Kidney (tissue), 22 donors: ENCODE measurements at places on chromosomes 3 and 15. TPM values are rescaled to one million over a fixed set of nuclear protein-coding genes. Genes with fewer than 3 reads are reported as not detected.

KLHL40 gene
- not detected for total RNA-seq

CSTA gene
- total RNA-seq = 4.6 TPM

CHRNB4 gene
- total RNA-seq = 0.13 TPM

RHCG gene
- total RNA-seq = 1.5 TPM

STRIT1 gene
- not detected for total RNA-seq

TP63 gene
- 1.1 TPM for total RNA-seq

ST3GAL6 gene
- 10.7 TPM for total RNA-seq

GRCh38 chr15:59924812-59925522 lies 79.1 kb upstream of the FOXB1 start:
- no peak for DNase-seq

DNA sequence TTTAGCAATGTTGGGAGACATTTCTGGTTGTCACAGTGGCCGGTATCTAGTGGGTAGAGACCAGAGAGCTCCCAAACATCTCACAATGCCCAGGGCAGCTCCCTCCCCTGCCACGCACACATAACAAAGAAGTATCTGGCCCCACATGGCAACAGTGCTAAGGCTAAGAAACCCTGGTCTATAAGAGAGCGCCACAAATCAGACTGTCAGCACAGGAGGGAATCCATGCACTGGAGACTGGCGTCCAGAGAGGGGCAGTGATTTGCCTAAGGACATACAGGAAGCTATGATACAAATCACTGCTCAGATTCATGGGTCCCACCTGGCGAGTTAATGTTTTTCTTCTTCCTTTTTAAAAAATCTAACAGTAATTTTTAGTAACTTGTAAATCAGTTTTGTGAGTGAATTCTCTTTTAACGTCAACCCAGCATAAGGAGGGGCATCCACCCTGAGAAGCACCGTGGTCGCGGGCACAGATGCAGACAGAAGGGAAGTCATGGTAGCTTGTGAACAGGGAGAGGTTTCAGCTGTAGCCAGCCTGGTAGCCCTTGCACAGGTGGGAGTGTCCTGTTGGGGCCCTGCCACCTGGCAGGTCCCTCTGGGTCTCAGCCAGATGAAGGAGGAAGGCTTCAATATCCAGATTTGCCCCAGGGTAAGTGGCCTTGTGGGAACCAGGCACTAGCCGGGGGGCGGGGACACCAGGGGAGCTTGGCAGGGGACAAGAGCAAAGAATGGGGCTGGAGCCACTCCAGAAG lies 8.7 kb downstream of the ISG20 start:
- no peak for DNase-seq

DNA sequence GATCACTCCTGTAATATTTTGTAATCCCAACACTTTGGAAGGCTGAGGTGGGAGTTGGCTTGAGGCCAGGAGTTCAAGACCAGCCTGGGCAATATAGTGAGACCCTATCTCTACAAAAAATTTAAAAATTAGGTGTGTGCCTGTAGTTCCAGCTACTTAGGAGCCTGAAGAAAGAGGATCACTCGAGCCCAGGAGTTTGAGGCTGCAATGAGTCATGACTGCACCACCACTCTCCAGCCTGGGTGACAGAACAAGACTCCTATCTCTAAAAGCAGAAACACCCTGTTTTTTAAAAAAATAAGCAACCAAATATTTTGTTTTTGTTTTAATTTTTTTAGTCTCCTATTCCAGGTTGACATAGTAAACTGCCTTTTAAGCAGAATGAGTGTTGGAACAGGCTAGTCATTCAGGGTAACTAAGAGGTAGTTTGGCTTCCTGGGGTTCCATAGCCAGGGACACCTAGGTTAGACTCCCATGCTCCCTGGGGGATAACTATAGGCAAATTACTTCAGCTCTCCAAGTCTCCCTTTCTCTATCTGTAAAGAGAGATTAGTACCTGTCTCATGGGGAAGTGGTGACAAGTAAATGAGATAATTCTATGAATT lies 114.6 kb upstream of the C15orf61 start:
- no peak for DNase-seq

DNA sequence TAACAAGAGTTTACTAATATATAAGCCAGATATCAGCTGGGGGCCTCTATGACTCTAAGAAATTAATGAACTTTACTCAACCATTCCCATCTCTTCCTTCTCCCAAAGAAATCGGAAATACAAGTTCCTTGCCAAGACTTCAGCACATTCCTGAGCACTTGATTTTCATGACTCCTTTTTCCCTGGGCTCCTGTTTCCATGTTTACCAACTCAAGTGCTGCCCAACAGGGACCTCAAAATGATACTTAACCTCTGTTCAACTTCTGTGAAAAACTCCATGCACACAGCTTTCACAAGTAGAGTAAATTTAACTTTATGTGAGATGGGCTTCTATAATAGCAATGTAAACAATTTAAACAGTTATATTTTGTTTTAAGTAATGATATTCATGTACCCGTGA lies 315.8 kb upstream of the CDIN1 start:
- DNase-seq = no peak

GRCh38 chr3:21390856-21391255 lies 360.2 kb downstream of the ZNF385D start:
- DNase-seq = no peak

GRCh38 chr3:60575718-60576272 lies 675.5 kb downstream of the FHIT start:
- DNase-seq = no peak

GRCh38 chr15:101169495-101170071 lies 82.3 kb downstream of the CHSY1 start:
- DNase-seq = no peak

- no peak for DNase-seq
These were observed 131.6 kb upstream of the NECTIN3 start for GRCh38 chr3:110940055-110940454.

- no peak for DNase-seq
These were observed 10.7 kb upstream of the DHX36 start for GRCh38 chr3:154334973-154335420.

GRCh38 chr3:13780432-13781176 lies 99.3 kb downstream of the WNT7A start:
- no peak for DNase-seq

- no peak for DNase-seq
These were observed 267.2 kb downstream of the GABRG3 start for GRCh38 chr15:27238209-27238608.

DNA sequence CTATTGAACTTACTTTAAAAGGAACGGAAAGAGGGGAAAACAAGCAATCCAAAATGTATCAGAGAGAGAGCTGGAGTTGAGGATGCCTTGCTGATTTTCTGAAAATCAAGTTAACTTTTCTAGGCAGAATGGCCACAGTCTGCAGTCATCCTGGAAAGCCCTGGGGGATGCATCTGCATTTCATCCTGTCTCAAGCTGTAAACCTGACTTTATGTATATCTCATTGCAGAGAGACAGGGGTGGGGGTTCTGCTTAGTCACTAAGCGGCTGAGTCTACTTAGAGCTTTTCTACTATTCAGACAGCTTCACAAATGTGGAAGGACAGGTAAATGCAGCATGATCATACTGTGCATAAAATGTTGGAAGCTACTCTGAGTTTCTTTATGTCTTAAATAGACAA lies 41.4 kb downstream of the MRPS25 start:
- DNase-seq = no peak

GRCh38 chr3:76908156-76908555 lies 131.7 kb upstream of the ROBO2 start:
- DNase-seq = no peak

DNA sequence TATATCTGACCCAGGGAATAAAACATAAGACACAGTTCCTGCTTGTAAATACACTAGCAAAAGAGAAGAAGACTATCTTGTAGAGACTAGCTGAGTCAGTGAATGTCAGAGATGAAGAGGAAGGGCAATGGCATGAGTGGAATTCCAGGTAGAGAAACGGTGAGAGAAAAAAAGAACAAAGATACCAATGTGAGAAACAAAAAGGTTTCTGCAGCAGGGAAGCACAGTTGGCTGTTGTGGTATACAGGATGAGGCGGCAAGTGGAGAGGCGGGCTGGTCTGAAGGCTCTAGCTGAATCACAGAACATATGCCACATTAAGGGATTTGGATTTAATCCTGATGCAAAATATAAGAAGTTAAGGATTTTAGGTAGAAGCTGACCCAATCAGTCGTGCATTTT lies 17.1 kb upstream of the TASOR start:
- no peak for DNase-seq

DNA sequence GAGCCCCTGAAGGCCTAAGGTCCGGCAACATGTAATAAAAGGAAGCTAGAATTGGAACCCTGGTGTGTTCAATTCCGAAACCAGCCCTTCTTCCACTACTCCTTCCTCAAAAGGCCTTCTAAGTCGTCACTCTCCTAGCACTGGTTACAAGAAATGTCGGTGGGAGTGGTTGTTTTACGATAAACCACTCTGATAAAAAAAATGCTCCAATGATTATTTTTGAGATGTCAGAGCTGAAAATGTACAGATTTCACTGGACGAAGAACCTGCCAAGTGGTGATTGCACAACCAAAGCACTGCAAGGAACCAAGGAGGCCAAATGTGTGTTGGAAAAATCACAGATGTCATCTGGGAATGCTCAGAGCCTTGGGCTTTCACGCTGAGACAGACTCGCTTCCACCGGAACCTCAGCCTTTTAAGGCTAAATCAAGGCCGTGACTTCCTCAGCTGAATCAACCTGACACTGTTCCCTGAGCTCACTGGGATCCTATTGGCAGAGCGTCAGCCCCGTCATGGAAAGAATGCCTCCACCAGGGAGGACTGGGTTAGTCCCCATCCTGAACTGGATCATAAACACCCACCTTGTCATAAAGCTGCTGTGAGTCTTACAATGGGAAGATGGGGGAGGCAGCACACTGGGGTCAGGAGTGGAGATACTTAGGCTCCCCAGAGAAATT lies 108.1 kb upstream of the THBS1 start:
- DNase-seq = peak; percentile 97

DNA sequence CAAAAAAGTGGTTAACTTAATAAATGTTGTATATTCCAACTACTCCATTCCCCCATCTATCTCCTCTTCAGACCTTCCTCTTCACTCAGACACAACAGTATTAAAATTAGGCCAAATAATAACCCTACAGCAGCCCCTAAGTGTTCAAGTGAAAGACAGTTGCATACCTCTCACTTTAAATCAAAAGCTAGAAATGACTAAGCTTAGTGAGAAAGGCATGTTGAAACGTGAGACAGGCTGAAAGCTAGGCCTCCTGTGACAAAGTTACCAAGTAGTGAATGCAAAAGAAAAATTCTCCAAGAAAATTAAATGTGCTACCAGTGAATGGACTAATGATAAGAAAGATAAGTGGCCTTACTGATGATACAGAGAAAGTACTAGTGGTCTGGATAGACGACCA lies 71.7 kb downstream of the ANKRD28 start:
- DNase-seq = no peak

DNA sequence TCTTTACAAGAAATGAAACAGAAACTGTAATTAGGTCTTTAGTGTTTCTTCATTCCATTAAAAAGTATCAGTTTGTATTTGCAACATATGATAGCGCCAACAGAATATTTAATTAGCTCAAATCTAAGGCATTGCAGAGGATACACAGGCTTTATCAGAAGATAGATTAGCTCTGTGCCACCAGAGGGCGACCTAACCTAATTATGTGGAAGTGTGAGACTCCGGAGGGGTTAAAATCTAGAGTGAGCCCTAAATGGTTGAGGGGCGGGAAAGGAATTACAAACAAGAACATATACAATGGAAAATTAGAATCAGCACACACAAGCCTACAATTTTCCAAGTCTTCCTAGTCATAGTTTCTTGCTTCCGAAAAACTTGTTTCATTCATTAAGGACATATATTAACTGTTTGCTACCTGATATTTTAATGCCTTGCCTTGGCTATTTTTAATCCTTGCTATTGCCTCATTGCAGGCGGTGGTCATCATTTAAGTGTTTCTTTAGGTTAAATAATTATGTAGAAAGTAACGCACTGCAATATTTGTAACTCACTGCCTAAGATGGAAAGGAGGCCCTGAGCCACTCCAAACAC lies 18.0 kb upstream of the RYR3 start:
- peak; percentile 72 for DNase-seq

DNA sequence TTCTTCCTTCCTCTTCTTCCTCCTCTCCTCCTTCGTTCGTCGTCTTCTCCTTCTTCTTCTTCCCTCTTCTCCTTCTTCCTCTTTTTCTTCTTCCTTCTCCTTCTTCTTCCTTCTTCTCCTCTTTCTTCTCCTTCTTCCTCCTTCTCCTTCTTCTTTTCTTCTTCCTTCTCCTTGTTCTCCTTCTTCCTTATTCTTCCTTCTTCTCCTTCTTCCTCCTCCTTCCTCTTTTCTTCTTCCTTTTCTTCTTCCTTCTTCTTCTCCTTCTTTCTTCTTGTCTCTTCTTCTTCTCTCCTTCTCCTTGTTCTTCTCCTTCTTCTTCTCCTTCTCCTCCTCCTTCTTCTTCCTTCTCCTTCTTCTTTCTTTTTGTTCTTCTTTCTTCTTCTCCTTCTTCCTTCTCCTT lies 35.3 kb downstream of the SPG21 start:
- no peak for DNase-seq

DNA sequence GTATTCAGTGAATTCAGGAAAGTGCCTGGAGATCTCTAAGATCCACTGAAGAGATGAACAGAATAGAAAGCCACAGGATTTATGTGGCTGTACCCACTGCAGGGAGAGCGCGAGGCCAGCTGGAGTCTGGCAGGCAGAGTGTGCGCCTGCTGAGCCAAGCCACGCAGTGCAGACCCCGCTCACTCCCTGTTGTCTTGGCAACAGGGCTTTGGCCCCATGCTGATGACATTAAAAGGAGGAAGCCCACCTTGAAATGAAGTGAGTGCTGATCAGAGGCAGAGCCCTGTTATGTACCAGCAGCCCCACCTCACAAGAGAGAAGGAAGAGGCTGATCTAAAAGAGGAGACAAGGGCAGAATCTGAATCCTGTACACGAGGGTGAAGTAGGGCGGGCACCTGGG lies 36.7 kb downstream of the PXYLP1 start:
- DNase-seq = no peak

- no peak for DNase-seq
These were observed 62.7 kb downstream of the MEF2A start for GRCh38 chr15:99628374-99629001.

DNA sequence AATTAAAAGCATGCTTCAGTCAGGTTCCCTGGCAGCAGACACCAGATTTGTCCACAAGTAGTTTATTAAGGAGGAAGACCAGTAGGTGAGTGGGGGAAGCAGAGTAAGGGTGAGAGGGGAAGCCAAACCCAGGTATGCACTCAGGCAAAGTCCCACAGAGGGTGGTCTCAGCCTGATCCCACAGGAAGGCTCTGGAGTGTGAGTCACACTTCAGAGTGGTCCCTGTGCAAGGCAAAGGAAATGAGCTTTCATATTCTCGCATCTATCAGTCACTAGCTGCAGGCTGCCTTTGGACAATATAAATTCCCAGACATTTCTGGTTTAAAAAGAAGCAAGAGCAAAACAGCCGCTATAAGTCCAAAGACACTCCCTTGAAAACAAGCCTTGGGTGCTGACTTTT lies 78.5 kb downstream of the TRANK1 start:
- DNase-seq = no peak

- DNase-seq = no peak
These were observed 2.2 kb downstream of the RPL4 start for GRCh38 chr15:66502491-66502890.
